ENCODE measurements at places on chromosomes 13 and 19.

- DNase-seq, result peak; percentile 45
These were observed 266.4 kb downstream of the NALCN start for GRCh38 chr13:101149735-101150384.

- no peak for DNase-seq
These were observed 432 bp downstream of the ZNF611 start for GRCh38 chr19:52734331-52734892.

DNA sequence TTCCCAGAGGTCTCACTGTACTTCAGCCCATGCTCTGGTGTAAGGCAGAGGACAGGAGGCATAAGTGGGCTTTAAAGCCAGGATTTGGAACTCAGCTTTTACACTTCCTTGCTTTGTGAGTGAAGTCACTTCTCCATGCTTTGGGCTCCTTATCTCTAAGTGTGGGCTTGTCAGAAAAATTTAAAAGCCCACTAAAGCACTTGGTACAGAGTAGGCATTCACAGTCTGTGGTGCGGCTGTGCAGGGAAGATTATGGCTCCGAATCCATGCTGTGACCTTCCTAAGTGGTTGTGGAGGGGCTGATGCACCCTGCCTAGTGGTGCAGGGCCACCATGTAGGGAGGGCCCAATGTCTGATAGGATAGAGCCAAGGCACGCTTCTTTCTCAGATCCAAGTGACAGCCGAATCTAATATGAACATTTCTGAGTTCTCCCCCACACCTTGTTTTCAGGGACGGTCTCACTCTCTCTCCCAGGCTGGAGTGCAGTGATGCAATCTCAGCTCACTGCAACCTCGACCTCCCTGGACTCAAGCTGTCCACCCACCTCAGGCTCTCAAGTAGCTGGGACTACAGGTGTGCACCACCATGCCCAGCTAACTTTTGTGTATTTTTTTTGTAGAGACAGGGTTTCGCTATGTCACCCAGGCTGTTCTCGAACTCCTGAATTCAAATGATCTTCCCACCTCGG lies 6.9 kb downstream of the TIMM29 start:
- DNase-seq, result no peak

DNA sequence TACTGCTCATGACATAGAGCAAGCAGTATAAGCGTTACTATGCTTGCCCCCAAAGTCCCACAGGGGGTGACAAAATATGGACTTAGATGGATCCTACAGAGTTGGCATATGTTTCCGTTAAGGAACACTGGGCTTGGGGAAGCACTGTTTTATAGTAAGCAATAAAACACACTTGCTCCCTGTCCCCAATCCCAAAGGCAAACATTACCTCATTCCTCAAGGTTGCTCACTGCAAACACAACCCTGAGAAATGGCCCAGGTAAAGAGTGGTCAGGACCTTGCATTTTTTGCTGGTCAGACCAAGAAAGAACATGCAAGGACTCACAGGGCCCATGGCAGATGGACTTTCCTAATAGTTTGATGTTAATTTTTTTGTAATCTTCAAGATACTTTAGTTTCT lies 32.3 kb downstream of the UGGT2 start:
- DNase-seq, result no peak

DNA sequence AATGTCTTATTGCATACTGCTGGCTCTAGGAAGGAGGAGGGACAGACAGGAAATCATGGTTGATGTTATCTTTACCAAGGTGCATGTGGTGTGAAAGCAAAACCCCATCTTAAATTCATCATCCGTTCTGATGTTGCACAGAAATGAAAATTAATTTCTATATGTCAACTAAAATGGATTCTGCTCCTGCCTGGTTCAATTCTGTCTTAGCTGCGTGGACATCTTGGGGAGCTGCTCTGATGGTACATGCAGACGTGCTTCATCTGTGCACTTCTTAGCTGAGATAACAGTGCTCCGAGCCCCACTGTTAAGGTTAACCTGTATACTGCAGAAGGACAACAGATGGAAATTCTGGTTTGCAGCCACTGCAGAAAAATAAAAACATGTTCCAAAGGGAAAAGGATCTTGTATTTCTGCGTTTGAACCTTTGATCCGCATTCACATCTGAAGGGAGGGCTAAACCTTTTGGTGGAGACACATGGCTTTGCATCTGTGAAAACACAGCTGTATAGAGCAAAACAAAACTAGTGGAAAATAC lies 155.6 kb downstream of the TM9SF2 start:
- DNase-seq, result no peak

GRCh38 chr13:103953859-103954258 lies 887.6 kb upstream of the SLC10A2 start:
- DNase-seq, result no peak

GRCh38 chr13:59061621-59062020 lies 1102.1 kb downstream of the DIAPH3 start:
- DNase-seq, result no peak

GRCh38 chr13:65339241-65339640 lies 1890.9 kb downstream of the PCDH9 start:
- no peak for DNase-seq

DNA sequence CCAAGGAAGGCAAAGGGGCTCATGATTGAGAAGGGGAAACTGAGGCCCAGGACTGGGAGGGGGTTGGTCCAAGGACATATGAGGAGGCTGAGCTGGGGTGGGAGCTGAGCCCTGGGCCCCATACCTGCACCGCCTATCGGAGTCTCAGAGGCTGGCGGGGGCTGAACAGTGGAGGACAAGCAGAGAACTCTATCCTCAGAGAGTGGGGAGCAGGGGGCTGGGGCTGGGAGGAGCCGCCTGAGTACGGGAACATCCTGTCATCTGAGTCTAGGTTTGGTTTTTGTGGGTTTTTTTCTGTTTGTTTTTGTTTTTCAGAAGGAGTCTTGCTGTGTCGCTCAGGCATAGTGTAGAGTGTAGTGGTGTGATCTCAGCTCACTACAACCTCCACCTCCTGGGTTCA lies 6.2 kb downstream of the ARRDC2 start:
- DNase-seq, result no peak
